ENCODE measurements at places on chromosomes 11 and 22.

GRCh38 chr11:18313965-18314763 is 7.8 kb downstream of the HPS5 start:
- DNase-seq: no peak

DNA sequence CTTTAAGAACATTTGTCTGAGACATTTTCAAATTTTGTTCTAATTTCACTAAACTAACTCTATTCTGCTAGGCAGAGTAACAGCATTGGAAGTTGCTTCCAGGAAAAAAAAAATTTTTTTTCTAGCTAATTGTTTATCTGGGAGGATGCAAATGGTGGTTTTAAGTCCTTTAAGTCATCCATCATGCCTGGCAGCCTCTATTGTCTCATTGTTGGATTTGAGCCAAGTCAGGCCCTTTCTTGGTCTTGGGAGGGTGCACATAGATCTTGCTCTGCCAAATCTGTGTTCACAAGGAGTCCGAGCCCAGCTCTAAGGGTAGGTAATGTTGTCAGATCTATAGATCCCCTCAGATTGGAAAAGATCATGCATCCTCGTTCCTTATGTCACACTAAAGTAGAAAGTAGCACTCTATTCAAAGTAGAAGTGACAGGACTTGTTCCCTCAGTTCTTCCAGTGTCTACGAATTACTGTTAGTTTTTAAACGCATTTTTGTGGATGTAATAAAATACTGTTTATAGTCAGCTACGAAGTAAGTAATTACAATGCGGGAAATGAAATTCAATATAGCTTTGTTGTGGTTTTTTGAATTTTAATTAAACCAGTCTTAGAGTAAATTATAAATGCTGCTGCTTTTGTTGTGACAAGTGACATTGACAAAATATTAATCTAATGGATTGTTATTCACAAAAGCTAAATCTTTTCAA is 166.0 kb upstream of the RASSF10 start:
- DNase-seq: no peak

- no peak for DNase-seq
These were observed 59.0 kb upstream of the PDE3B start for GRCh38 chr11:14584595-14584994.

DNA sequence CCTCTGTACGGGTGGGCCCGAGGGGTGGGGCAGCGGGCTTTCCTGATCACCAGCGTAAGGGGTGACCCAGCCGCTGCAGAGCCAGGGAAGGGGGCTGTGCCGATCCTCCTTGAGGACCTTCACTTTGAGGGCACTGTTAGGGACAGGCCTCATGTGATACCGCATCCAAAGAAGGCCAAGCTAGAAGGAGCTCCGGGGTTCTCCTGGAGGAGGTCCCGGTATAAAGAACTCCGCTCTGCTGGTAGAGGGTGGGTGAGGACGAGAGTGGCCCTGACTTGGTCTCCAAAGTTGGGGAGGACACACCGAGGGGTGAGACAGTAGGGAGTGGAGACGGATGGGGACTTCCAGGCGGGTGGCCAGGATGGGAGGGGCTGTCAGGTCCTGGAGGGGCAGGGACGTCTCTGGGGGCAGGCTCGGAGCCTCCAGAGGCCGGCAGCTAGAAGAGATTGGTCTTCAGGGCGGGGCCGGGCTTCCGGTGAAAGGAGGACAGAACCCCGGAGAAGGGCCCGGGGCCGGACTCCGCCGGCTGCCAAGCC is 4.6 kb downstream of the PHOX2A start:
- DNase-seq: no peak

DNA sequence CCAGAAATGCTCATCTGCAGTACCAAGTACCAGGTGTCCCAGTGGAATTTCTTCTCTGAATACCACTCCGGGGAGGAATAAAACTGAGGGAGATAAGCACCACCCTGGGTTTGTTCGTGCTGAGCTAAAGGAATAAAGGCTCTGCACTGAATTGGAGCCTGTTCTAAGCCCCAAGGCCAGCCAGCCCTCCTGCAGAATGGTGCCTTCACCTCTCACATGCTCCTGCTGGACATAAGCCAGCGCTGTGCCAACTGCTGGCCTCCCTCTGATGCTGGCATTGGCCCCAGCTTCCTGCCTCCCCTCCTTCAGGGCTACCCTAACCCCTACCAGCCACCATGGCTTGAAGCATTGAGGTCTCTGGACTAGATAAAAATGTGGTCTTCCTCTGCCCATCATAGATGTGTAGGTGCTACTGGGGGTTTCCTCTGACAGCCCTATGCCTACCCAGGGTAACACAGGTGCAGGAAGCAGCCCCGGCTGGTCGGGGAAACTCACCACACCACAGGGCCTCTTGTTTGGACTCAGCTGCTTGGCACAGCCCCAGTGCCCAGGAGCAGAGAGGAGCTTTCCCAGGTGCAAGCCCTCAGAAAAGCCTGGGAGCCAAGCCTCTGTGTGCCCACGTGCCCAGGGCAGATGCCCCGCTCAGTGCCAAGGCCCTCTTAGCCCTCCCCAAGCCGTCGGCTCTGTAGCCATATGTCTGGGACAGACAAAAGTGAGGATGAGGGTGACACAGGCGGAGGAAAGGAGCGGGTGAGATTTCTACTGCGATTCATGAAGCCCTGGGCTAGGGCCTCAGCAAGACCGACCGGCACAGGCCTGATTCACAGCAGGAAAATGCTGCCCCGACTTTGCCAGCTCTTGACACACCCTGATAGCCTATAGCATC is 34.1 kb upstream of the JAM3 start:
- no peak for DNase-seq

DNA sequence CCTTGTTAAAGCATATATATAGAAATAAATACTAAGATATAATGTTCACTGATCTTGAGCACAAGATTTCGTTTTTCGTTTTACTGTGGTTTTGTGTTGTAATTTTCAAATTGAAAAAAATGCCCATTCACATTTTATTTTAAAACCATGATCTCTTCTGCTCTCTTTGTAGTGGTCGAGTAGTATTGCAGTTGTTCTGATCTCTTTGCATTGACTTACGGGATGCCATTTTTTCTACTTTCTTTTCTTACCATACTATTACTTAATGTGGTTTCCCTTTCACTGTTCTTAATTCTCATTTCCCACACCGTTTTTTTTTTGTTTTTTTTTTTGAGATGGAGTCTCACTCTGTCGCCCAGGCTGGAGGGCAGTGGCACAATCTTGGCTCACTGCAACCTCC is 289.6 kb downstream of the DYNC2H1 start:
- DNase-seq: no peak

DNA sequence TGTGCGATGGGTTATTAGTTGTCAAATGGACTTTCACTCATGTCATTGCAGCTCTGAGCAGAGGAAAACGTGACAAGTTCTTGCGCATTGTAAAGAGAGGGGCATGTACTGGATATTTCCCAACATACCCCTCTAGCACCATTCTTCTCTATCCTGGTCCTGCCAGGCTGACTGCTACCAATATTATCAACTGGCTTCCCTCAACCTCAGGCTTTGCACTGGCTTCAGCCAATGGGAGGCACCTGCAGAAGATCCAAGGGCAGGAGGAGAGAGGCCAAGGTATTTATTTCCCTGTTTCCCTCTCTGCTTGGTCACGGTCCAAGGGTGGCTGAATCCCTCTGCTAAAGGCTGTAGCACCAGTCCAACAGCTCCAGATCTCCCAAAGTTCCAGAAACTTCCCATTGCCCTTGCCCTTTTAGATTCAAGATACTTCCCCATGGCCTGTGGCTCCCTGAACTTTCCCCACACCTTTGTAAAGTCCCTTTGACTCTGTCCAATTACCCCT is 175.6 kb upstream of the NECTIN1 start:
- DNase-seq: no peak

DNA sequence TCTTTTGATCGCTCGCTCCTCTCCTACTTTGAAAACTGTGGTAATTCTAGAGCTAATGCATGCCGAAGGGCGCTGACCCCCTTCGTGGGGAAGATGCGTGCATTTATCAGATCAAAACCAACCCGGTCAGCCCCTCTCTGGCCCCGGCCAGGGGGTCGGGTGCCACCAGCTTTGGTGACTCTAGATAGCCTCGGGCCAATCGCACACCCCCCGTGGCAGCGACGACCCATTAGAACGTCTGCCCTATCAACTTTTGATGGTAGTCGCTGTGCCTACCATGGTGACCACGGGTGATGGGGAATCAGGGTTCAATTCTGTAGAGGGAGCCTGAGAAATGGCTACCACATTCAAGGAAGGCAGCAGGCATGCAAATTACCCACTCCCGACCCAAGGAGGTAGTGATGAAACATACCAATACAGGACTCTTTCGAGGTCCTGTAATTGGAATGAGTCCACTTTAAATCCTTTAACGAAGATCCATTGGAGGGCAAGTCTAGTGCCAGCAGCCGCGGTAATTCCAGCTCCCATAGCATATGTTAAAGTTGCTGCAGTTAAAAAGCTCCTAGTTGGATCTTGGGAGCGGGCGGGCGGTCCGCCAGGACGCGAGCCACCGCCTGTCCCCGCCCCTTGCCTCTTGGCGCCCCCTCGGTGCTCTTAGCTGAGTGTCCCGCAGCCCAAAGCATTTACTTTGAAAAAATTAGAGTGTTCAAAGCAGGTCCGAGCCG is 3898.2 kb upstream of the OR11H1 start:
- no peak for DNase-seq

DNA sequence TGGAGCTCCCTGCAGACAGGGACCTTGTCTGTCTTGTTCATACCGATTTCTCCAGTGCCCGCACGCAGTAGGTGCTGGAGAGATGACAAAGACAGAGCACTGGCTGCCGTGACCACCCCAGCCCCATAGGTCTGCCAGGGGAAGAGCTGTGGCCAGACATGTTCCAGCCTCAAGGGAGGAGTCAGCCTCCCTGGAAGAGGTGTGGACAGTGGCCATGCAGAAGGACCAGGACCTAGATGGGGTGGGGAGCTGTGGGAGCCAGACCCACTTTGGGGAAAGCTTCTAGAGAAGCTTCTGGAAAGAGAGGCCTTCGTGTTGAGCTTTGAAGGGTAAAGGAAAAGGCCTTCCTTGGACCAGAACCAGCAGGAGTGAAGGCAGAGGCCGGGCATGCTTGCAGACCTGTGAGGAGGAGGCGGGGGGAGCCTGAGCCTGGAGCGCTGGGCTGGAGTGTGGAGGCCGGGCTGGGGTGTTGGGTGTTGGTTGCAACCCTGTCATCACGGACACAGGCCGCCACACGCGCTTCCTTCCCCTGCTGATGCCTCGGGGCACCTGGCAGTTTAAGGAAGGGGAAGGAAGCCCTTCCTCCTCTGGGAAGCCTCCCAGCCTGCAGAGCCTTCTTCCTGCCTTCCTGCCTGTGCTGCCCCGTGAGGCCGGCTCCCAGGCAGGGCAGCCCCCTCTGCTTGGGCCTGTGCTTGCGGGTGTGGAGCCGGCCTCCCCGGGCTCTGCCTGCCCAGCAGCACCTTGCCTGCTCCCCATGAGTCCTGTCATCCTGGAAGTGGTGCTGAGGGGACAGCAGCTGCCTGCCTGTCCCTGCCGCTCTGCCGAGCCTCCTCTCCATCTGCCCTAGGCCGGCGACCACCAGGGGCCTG is 12.3 kb downstream of the RELT start:
- no peak for DNase-seq

- DNase-seq: no peak
These were observed 18.1 kb downstream of the CKAP5 start for GRCh38 chr11:46827995-46828394.

- no peak for DNase-seq
These were observed 25.9 kb downstream of the CASP12 start for GRCh38 chr11:104872393-104872792.

- no peak for DNase-seq
These were observed 919.3 kb downstream of the NTM start for GRCh38 chr11:132289590-132290256.

DNA sequence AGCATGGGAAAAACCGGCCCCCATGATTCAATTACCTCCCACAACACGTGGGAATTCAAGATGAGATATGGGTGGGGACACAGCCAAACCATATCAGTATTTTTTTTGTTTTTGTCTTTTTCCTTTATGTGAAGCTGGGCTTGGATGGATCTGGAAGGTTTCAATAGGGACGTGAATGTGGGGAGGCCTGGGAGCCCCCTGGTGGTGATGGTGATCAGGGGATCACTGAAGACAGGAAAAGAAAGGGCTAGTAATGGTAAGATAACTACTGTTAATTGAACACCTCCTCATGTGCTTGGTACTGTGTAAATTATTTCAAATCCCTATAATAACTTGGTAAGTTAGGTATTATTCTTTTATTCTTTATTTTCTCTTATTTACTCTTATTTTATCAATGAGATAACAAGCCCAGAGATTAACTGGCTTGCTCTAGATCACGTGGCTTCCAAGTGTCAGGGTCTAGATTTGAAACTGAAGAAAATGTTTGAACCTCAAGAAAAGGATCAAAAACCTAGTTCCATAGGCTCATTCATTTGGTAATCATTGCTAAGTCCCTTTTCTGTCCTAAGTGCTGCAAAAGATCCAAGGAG is 364.2 kb downstream of the TENM4 start:
- no peak for DNase-seq

DNA sequence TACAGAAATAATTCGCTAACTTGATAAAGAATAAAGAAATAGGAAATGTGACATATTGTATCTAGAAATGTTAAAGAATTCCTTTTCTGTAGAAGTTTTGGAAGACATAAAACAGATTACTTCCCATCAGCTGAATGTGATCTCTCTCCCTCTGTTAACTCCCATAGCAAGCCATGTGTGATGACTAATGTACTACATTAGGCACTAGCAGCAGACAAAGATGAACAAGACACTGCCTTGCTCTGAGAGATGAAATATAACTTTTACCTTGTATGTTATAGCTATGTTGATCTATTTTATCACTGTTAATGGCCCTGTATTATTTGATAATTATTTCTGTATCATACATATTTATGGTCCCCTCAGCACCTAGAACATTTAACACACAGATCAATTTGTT is 817.2 kb downstream of the LRRC4C start:
- DNase-seq: no peak

DNA sequence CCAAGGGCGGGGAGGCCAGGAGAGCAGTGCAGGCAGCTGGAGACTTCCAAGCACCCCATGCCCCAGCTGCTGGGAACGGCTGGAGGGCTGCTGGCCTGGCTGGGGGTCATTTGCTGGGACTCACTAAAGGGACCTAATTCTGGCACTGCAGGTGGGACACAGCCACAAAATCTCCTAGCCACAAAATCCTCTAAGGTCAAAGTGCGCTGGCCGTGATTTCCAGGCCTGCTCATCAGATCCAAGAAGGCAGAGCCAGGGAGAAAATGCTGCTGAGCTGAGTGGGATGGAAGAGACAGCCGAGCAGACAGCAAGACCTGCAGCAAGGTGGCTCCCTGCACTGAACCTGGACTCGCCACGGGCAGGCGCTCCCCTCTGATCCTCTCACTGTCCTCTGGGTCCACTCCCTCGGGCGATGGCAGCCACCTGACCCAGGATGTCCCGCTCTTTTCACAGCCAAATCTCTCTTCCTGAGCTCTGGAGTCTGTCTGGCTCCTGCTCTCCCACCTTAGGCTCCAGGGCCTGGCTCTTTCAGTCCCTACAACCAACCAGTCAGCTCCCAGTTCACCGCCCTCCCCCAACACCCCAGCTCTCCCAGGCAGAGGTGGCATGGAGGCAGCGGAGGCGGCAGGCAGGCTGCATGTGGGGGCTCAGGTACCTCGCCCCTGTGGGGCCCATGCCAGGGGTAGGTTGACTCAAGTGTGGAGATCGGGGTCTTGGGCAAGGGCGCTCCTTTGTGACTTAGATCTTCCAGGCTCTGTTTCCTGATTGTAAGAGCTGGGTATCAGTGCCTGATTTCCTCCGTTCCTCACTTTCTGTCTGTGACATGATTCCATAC is 14.5 kb downstream of the OVOL1 start:
- DNase-seq: no peak

- DNase-seq: no peak
These were observed 43.3 kb upstream of the PARVG start for GRCh38 chr22:44137415-44137814.

GRCh38 chr11:66479394-66480116 is 679 bp upstream of the DPP3 start:
- no peak for DNase-seq

- DNase-seq: no peak
These were observed 67.3 kb upstream of the BARX2 start for GRCh38 chr11:129308241-129308865.
